ENCODE measurements at places on chromosomes 2 and 18.
A peak's percentile ranks its signal among the peaks of the same experiment; 100 is the strongest.

GRCh38 chr2:36541891-36542595 is 55.9 kb downstream of the FEZ2 start:
- peaks cover 9% of the 10 kb centered on the region for H3K36me3 ChIP-seq
- no peak overlapping the region for H3K27ac ChIP-seq
- no peak for DNase-seq
- no peaks in the 10 kb centered on the region for H3K4me1 ChIP-seq

- no peaks in the 10 kb centered on the region for H3K27me3 ChIP-seq
- no peak overlapping the region for H3K4me3 ChIP-seq
- H3K36me3 ChIP-seq, result peaks cover 2% of the 10 kb centered on the region
- H3K4me1 ChIP-seq, result no peaks in the 10 kb centered on the region
- no peak for DNase-seq
- H3K27ac ChIP-seq, result no peak overlapping the region
Measured at GRCh38 chr2:24734741-24735140, 58.5 kb downstream of the PTRHD1 start.

DNA sequence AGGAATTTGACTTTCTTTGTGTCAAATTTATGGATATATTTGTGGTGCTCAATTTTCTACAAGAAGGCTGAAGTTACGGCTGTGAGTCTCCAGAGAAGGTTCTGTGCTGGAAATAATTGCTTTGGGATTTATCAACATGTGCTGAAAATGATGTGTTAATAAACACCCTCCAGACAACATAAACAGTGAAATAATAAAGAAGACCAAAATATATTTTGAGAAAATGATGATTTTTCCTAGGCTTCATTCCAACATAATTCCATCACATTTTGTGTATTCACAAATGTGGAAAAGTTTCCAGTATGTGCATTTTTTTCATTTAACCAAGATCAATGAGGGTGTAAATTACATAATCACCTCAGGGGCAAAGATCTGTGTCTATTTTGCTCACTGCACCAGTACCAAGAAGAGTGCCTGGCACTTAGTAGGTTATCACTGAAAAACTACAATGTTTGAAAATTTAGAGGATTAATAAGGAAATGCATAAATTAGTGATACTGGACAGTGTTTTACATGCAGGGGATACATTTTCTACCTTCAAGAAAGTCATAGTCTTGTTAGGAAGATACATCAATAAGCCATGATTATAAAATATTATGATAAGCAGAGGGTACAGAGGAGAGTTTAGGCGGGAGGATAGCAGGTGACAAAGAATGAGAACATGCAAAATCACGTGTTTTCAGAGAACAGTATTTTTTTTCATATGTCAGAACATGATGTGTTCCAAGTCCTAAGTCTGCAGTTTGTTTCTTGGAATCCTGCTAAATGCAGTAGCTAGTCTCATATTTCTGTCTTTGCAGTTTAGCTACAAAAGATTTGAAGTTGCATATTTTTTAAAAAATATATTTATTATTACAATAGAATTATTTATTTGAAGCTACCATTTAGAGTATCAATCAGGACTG is 127.6 kb upstream of the DLGAP1 start:
- H3K4me3 ChIP-seq, result no peak overlapping the region
- no peaks in the 10 kb centered on the region for H3K27me3 ChIP-seq
- H3K36me3 ChIP-seq, result no peaks in the 10 kb centered on the region
- H3K27ac ChIP-seq, result no peak overlapping the region

DNA sequence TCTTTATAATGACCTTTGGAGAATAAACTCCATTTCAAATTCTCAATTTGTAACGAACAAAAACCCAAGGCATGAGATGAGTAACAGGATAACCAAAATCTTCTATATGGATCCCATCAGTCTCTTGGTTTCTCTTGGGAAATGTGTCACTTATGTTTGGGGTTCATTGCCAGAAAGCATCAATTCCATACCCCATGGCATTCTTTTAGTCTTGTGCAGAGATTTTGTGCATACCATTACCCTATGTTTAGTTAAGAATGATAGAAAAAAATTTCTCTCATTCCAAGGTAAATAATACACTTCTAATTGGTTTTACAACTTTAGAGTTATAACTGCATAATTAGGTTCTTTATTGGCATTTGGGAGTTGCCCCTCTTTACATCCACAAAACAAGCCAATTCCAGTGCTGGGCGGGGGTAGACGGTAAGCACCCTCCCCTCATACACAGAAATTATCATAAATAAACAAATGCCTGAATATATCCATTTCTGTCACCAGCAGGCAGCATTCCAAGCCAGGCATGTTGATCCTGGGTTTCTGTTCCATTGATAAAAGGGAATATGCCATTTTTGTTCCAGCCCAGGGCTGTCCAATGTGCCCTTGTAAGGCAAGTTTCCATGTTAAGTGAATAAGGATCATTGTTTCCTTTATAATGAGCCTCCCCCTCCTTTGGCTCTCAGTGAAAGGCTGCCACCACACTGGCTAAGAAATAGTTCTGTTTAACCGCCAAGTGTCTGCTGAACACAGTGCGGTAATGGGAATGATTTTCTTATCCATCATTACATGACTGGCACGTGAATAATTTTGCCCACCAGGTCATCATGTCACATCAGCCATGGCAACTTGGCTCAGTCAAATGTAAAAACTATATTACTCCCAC is 680.1 kb upstream of the ZEB2 start:
- no peak overlapping the region for H3K4me3 ChIP-seq
- H3K27ac ChIP-seq, result no peak overlapping the region
- no peak for DNase-seq
- no peaks in the 10 kb centered on the region for H3K4me1 ChIP-seq
- H3K36me3 ChIP-seq, result no peaks in the 10 kb centered on the region

- no peak overlapping the region for H3K4me3 ChIP-seq
- H3K4me1 ChIP-seq, result peaks cover 20% of the 10 kb centered on the region
- H3K27me3 ChIP-seq, result no peaks in the 10 kb centered on the region
- peaks cover 23% of the 10 kb centered on the region for H3K36me3 ChIP-seq
- no peak for DNase-seq
Measured at GRCh38 chr2:39202639-39203369, 41.0 kb downstream of the CDKL4 start.

- no peak for DNase-seq
- H3K36me3 ChIP-seq, result peaks cover 53% of the 10 kb centered on the region
- peak overlapping the region; percentile 4 for H3K27ac ChIP-seq
- peaks cover 87% of the 10 kb centered on the region for H3K4me1 ChIP-seq
Measured at GRCh38 chr18:3256693-3257626, 5.0 kb upstream of the MYL12B start.

GRCh38 chr2:1788478-1788959 is 44.2 kb upstream of the PXDN start:
- H3K27ac ChIP-seq, result no peak overlapping the region
- H3K4me3 ChIP-seq, result no peak overlapping the region
- peaks cover 2% of the 10 kb centered on the region for H3K27me3 ChIP-seq
- H3K4me1 ChIP-seq, result no peaks in the 10 kb centered on the region
- no peak for DNase-seq
- no peaks in the 10 kb centered on the region for H3K36me3 ChIP-seq

DNA sequence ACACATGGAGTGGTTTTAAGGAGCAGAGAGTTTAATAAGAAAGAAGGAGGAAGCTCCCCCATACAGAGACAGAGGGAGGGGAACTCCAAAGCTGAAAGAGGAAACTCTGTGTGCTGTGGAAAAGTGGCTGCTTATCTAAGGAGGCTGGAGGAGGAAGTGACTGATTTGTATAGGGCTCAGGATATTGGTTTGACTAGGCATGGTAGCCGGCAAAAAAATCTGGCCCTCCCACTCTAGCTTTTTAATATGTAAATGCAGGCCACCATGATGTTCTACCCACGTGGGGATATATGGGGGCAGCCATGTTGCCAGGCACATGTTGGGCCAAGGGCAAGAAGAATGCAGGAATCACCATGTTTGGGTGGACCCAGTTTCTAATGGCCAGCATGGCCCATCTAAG is 64.3 kb downstream of the HNMT start:
- no peaks in the 10 kb centered on the region for H3K36me3 ChIP-seq
- H3K4me3 ChIP-seq, result no peak overlapping the region
- H3K4me1 ChIP-seq, result no peaks in the 10 kb centered on the region

DNA sequence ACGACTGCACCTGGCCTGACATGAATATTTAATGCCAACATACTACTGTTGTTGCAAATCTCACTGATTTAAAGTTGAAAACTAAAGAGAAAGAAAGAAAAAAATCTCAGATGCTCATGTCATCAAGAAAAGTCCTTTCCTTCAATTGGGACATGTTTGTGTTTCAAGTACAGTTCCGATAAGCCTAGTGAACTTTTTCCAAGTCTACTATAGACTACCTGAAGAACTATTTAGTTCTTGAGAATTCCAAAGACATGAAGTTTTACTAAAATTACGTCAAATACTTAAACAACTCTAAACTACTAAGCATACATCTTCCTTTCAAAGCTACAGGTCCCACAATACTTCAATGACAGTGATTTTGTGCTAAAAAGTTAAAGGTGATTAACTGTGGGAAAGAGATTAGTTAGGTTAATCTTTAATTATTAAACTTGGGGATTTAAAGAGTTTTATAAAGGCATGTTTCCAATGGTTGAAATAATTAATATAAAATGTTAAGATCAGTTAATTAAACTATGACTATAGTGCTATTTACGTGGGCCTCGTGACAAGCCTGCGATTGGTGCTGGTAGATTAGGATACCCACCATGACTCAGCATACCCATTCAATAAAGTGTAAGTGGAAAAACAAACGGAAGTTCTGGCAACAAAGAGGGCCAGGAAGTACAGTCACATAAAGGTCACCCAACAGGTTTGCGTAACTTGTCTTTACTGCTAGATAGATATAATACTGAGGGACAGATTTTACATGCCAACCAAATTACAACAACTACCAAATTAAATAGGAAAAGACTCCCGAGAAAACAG is 55.5 kb downstream of the SEPTIN10 start:
- H3K4me1 ChIP-seq, result no peaks in the 10 kb centered on the region
- H3K36me3 ChIP-seq, result no peaks in the 10 kb centered on the region
- DNase-seq, result no peak
- H3K4me3 ChIP-seq, result no peak overlapping the region
- H3K27ac ChIP-seq, result no peak overlapping the region
- H3K27me3 ChIP-seq, result peaks cover 3% of the 10 kb centered on the region

GRCh38 chr2:58645017-58645416 is 403.9 kb upstream of the FANCL start:
- DNase-seq, result no peak
- no peaks in the 10 kb centered on the region for H3K27me3 ChIP-seq
- no peaks in the 10 kb centered on the region for H3K4me1 ChIP-seq
- no peak overlapping the region for H3K4me3 ChIP-seq

DNA sequence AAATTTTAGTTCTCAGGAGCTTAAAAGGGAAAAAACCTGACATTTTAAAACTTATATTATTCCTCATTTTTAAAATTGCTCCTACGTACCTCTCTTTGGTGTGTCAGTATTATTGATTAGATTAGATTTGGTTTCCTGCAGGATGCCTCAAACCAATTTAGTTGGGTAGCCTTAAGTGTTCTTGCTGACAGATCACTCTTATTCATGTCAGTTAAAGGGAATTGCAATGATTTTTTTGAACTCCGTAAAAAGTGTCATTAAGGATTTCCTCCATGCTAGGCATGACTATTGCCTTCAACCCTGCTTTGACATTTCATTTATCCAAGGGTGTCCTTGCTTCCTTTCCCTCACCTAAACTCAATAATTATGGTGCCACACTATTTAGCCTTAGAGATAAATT is 149.0 kb upstream of the CDH7 start:
- H3K4me3 ChIP-seq, result no peak overlapping the region
- H3K4me1 ChIP-seq, result no peaks in the 10 kb centered on the region
- no peaks in the 10 kb centered on the region for H3K27me3 ChIP-seq
- H3K36me3 ChIP-seq, result no peaks in the 10 kb centered on the region

- H3K27ac ChIP-seq, result no peak overlapping the region
- H3K4me3 ChIP-seq, result no peak overlapping the region
- no peaks in the 10 kb centered on the region for H3K36me3 ChIP-seq
- H3K27me3 ChIP-seq, result no peaks in the 10 kb centered on the region
- no peak for DNase-seq
Measured at GRCh38 chr2:19038071-19039015, 320.1 kb downstream of the OSR1 start.

GRCh38 chr2:121707920-121708361 is 28.7 kb downstream of the NIFK start:
- no peak overlapping the region for H3K27ac ChIP-seq
- H3K4me3 ChIP-seq, result no peak overlapping the region
- no peak for DNase-seq
- H3K27me3 ChIP-seq, result peaks cover 3% of the 10 kb centered on the region

DNA sequence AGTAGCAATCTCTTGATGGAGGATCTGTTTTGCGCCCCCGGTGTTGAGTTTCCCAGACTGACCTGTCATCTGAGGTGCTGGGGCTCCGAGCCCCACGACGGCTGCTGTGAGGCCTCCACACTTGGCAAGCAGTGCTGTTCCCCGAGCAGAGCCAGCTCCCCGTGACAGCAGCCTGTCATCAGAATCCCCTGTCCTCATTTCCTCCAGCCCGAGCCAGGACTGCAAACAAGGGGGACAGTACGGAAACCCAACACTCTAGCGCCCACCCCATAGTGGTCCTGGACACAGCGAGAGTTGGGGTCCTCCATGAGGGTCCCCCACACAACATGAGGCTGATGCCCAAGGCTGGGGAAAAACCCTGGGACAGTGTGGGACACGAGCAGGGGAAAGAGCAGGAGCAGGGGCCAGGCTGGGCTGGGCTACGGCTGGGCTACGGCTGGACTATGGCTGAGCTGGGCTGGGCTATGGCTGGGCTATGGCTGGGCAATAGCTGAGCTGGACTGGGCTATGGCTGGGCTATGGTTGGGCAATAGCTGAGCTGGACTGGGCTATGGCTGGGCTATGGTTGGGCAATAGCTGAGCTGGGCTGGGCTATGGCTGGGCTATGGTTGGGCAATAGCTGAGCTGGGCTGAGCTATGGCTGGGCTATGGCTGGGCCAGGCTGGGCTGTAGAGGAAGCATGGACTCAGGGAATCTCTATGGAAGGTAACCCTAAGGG is 1.5 kb upstream of the KLHL30 start:
- DNase-seq, result no peak
- H3K36me3 ChIP-seq, result no peaks in the 10 kb centered on the region
- no peak overlapping the region for H3K27ac ChIP-seq
- peaks cover 2% of the 10 kb centered on the region for H3K27me3 ChIP-seq

- no peaks in the 10 kb centered on the region for H3K36me3 ChIP-seq
- no peaks in the 10 kb centered on the region for H3K4me1 ChIP-seq
- no peak for DNase-seq
- H3K27me3 ChIP-seq, result no peaks in the 10 kb centered on the region
- H3K4me3 ChIP-seq, result no peak overlapping the region
- no peak overlapping the region for H3K27ac ChIP-seq
Measured at GRCh38 chr2:229931241-229931640, 8.9 kb downstream of the FBXO36 start.

DNA sequence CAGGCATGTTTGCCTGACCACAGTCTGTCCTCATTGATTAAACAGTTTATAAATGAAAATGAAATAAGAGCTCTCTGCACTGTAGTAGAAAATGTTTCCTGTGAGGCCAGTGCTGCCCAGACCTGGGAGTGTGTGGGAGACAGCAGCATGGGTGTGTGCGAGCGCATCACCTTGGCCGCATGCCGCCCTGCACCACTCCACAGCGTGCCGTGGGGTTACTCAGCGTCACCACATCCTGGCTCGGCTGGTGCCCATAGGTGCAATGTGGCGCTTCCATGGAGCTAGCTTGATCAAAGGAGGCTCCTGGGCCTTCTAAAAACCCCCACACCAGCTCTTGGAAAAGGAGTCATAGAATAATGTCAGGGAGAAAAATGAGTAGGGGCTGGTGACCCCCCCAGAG is 76.0 kb upstream of the EPC2 start:
- H3K4me3 ChIP-seq, result no peak overlapping the region
- H3K27me3 ChIP-seq, result peaks cover 7% of the 10 kb centered on the region
- no peaks in the 10 kb centered on the region for H3K36me3 ChIP-seq

- peaks cover 74% of the 10 kb centered on the region for H3K4me1 ChIP-seq
- no peaks in the 10 kb centered on the region for H3K27me3 ChIP-seq
- H3K27ac ChIP-seq, result peak overlapping the region; percentile 91
- H3K36me3 ChIP-seq, result peaks cover 3% of the 10 kb centered on the region
- no peak for DNase-seq
Measured at GRCh38 chr2:230669386-230669950, 43.2 kb upstream of the CAB39 start.
